ENCODE measurements at places on chromosomes 5 and 9.
A peak's percentile ranks its signal among the peaks of the same experiment; 100 is the strongest.

- DNase-seq = no peak
These were observed 52.8 kb downstream of the ATP10B start for GRCh38 chr5:160799184-160799583.

DNA sequence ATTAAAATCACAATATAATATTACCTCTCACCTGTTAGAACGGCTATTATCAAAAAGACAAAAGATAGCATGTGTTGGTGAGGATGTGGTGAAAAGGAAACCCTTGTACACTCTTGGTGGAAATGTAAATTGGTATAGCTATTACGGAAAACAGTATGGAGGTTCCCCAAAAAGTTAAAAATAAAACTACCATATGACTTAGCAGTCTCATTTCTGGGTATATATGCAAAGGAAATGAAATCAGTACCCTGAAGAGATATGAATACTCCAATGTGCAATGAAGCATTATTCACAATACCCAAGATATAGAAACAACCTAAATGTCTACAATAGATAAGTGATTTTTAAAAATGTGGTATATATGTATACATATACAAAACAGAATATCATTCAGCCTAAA, 199.9 kb downstream of the SNX18 start:
- no peak for DNase-seq

- DNase-seq = no peak
These were observed 90.0 kb downstream of the FGF18 start for GRCh38 chr5:171509467-171509866.

GRCh38 chr9:20630241-20630943, 8.1 kb upstream of the MLLT3 start:
- DNase-seq = no peak

DNA sequence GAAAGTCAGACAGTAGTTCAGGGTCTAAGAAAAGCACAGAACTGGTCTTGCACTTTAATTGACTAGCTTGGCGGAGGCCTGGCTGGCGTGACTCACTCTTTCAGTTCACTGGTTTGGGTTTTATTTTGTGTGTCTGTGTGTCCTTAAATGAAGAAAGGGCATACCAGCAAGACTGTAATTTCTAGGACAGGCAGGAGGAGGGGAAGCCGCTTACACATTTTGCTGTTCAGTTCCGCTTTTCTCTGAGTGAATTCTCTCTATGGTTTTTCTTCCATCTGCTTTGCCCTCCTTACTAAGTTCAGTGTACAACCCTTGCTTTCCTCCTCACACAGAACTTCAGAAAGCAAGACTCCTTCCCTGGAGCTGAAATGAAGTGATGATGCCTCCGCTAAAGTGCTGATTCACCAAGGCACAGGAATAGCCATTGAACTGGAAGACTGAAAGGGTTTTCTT, 150.8 kb downstream of the MEF2C start:
- no peak for DNase-seq

DNA sequence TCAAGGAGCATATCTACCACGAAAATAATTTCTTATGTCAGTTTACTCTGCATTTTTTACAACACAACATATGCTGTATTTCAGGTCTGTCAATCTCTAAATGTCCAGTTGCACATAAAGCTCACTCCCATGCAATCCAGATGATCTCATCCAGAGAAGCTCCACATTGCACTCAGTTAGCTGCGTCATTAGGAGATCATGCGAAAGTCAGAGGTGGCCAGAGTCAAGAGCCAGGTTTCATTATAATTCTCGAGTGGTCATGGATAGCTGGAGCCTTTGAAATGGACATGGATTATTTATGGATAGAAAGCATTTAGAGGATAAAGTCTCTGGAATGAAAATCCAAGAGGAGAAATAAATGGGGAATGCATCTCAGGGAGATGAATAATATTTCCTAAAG, 232.3 kb downstream of the GAS1 start:
- no peak for DNase-seq

DNA sequence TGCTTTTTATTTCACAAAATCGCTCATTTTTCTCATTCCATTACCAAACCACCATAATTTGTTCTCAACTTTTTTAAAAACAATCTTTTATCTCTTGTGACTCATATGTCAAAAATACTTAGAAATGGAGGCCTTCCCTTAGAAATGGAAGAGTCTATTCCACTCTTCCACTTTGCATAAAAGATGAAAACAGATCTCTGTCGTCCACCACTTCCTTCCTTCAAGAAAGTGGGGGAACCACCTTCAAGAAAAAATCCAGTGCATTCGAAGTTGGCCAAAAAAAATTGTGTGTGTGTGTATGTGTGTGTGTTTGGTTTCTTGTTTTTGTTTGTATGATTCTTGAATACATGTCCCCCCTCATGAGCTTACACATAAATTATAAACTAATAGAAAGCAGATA, 628.8 kb upstream of the DMAC1 start:
- no peak for DNase-seq

GRCh38 chr5:77492653-77493000, 511 bp upstream of the WDR41 start:
- no peak for DNase-seq

DNA sequence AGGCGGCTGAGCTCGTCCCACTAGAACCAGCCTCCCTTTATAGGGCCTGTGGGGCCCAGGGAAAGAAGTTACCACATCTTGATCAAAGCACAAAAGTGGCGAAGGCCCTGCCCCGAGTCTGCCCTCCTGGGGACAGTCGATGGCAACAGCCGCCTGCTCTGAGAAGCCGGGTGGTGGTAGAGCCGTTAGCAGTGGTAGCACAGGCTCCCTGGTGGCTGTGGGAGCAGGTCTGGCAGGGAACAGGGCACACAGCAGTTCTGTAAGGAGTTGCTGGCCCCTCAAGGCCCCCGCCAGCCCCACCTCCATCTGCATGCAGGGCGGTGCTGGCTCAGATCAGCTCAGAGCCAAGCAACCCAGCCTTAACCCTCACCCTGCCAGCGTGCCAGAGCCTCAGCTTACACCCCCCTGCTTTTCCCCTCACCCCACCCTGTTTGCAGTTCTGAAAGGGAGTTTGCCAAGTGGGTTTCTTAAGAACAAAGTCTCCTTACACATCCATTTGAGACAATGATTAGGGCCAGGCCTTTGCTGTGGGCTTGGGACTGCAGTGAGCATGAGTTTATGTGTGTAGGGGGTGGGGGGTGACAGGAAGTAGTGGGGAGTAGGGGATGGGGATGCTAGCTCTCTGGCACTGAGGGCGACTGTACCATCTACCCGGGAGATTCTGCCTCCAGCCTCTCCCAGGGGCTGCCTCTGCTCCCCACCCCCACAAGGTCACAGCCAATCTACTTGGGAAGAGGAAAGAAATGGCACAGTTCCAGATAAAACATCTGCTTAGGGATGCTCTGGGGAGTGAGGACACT, 11.8 kb downstream of the ACSL6 start:
- DNase-seq = no peak

GRCh38 chr5:150402229-150402773, 10.4 kb downstream of the CD74 start:
- DNase-seq = no peak

- DNase-seq = no peak
These were observed 155.7 kb downstream of the CDK5RAP2 start for GRCh38 chr9:120424248-120424647.

- DNase-seq = no peak
These were observed 772.7 kb downstream of the PRELID2 start for GRCh38 chr5:145062280-145063062.

DNA sequence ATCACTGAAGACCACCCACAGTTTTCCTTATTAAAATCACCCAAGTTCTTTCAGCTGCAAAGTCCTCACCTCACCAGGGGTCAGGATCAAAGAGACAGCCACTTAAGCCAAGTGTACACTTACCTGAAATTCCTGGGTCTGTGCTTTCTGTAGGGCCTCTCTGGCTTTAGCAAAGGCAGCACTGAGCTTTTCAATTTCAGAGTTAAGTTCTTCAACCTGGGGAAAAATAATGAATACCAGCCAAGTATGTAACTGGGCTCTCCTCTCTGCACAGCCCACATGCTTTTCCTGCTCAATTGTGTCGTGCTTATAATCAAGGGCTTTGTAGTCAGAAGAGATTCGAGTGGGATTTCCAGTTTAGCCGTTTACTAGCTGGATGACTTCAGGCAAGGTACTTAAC, 55.1 kb downstream of the CDK5RAP2 start:
- DNase-seq = no peak

DNA sequence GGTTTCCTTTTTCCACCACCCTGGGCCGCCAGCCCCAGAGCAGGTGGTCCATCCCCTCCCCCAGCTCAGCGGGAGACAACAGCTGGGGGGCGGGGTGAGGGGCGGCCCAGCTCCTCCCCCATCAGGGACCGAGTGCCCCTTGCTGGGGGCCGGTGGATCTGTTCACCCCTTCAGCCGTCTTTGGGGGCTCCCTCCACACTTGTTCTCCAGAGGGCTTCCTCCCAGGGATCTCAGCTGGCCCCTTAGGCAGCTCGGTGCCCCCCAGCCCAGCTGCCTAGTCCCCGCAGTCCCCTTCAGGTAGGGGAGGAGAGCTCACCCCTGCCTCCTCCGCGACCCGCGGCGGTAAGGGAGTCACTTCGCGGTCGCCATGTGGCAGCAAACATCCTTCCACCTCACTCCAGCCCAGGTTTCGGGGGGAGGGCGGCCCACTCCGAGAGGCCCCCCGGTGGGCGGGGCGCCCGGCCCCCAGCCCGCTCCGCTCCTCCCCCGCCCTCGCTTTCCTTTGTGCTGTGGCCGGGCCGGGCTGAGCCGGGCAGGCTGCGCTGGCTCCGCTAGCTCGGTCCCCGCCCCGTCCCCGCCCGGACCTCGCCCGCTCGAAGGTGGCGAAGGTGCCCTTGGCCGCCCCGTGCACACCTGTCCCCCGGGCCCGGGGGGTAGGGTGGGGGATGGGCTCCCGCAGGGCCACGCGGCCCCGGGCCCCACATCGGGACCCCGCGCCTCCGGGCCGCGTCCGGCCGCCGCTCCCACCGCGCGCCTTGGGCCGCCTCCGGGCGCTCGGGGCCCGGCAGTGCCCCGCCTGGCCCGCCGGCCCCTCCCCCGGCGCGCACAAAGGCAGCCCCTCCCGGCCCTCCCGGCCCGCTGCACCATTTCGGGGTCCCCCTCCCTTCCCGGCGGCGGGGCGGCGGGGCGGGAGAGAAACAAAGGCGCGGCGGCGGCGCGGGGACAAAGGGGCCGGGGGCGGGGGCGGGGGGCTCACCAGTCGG, 683 bp downstream of the DBN1 start:
- no peak for DNase-seq

- no peak for DNase-seq
These were observed 125.3 kb downstream of the ROR2 start for GRCh38 chr9:91824601-91825305.

GRCh38 chr5:172575416-172575815, 65.6 kb upstream of the NEURL1B start:
- DNase-seq = no peak

DNA sequence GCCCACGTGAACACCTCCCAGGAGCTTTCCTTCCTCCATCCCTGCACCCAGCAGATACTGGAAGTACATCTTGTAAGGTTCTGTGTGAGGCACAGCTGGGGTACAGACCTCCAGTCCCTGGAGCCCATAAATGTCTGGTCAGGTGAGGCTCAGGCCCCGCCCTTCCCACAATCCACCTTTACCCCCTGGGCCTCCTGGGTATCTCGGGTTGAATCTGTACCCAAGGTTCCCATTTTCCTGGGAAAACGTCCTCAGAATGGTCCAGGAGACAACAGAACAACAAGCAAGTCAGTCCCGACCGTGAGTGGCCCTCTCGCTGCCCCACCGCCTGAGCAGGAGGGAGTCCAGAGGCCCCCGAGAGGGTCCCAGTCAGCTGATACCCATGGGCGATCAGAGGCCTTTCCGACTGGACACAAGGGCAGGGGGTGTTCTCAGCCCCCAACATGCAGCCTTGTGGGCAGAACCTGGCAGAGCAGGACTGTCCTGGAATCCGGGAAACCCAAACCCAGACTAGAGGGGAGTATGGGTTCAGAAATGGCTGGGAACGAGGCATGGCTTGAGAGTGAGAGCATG, 4.3 kb downstream of the SPATA31E1 start:
- no peak for DNase-seq

GRCh38 chr9:35518981-35519679, 29.2 kb downstream of the RUSC2 start:
- peak; percentile 51 for DNase-seq

DNA sequence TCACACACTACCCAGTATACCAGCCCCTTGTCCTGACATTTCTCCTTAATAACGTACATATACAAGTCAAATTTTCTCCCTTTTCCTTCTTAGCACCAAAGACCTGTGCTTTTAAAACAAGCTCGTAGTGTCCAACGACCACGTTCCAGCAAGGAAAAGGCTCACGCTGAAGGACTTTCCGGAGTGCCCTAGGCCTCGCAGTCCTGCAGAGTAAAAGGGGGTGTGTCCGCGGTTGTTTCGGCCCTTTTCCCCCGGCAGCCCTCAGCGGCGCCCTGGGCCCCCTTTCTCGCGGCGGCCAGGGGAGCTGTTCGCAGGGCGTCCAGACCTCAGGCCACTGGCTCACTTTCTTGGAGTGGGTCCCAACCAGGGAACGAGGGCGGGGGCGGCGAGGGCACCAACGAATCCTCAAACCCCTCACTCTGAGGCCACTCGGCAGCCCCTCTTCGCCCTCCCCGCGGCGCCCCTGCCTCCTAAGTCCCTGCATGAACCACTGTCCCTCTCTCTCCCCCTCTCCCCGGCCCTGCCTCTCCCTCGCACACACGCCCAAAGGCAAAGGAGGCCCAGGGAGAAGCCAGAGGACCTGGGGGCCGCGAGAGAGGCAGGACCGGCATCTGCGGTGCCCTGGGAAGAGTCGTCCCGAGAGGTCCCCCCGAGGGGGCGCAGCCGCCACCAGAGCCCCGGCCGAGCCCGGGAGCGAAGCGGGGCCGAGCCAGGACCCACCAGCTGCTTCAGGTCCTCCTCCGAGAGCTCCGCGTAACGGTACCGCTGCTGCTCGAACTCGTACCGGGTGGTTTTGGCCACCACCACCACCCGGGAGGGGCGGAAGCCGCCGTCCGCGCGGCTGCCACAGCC, 720 bp downstream of the NADK2 start:
- DNase-seq = peak; percentile 59

- no peak for DNase-seq
These were observed 177.6 kb downstream of the DIRAS2 start for GRCh38 chr9:90464978-90465377.

DNA sequence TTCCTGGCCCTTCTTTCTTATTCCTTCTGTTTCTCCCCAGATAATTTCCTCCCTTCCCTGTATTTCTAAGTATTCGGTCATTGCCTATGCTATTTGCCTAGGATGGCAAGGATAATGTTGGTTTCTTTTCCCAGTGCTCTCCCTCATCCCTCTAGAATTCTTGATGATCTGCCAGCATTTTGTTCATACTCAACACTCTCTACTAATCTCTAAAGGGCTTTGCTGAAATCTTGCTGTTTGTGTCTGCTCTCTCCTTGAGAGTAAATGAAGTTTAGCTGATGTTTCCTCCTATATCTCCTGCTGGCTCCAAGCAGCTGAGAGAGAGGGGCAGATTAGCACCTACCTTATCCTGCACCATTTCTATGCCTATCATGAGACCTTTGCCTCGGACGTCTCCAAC, 38.1 kb downstream of the AGXT2 start:
- DNase-seq = no peak

- DNase-seq = no peak
These were observed 20.8 kb upstream of the CKMT2 start for GRCh38 chr5:81212211-81212751.

- DNase-seq = peak; percentile 82
These were observed 127.6 kb upstream of the NMUR2 start for GRCh38 chr5:152532714-152533113.

- no peak for DNase-seq
These were observed 136.3 kb upstream of the SNX2 start for GRCh38 chr5:122638581-122638980.
